ENCODE measurements at places on chromosomes 12 and 14. TPM values are rescaled to one million over a fixed set of nuclear protein-coding genes. Genes with fewer than 3 reads are reported as not detected.

- DNase-seq, result no peak
Observed at GRCh38 chr12:81492131-81492720, 266.9 kb downstream of the PPFIA2 start.

GRCh38 chr12:124736115-124737039 lies 127.3 kb downstream of the SCARB1 start:
- DNase-seq, result no peak

- no peak for DNase-seq
Observed at GRCh38 chr14:32382704-32383103, 53.6 kb downstream of the AKAP6 start.

DNA sequence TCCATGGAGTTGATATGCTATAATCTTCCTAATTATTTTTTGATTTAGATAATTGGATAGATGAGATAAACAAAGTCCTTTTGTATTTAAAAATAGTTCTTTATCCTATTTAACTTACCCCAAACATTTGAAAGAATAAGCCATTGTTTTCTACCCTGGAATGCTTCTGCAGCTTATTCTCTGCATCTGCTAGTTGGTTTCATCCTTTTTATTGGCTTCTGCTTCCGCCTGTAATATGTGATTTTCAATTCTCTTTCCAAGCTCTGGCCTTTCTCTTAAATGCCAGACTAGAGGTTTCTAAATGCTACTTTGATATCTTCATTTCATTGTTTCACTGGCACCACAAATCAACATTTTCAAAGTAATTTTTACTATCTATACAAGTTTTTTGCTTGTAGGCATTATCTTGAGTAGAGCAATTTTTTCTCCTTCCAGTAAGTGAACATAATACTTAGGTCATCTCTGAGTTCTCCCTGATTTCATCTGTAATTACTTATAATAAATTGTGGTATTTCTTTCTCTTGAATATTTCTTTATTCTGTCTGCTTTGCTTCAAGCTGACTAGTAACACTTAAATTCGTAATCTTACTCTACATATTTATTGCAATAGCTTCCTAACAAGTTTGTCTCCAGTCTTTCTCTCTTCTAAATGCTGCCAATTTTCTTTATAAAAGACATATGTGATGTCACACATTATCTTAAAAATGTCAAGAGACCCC lies 958.4 kb downstream of the SLC6A15 start:
- no peak for DNase-seq

Gene RFLNA
- total RNA-seq, result 0.27 TPM

Gene FAR2
- 40.4 TPM for total RNA-seq

Data from hematopoietic multipotent progenitor cell (in vitro differentiated cells).